ENCODE measurements at places on chromosomes 4 and X. TPM values are rescaled to one million over a fixed set of nuclear protein-coding genes. Genes with fewer than 3 reads are reported as not detected.

The MAGEA8 gene
- polyA plus RNA-seq, result not detected

The HSD17B13 gene
- not detected for polyA plus RNA-seq

The GPR82 gene
- 2.1 TPM for polyA plus RNA-seq

The GNRHR gene
- polyA plus RNA-seq, result not detected

The IL2RG gene
- 14.4 TPM for polyA plus RNA-seq

The YY2 gene
- polyA plus RNA-seq, result not detected

The FGFBP1 gene
- polyA plus RNA-seq, result 5.4 TPM

All from sigmoid colon (tissue), 7 donors.